Spinal cord (tissue), 10 donors: ENCODE measurements at places on chromosomes 3 and 15.

DNA sequence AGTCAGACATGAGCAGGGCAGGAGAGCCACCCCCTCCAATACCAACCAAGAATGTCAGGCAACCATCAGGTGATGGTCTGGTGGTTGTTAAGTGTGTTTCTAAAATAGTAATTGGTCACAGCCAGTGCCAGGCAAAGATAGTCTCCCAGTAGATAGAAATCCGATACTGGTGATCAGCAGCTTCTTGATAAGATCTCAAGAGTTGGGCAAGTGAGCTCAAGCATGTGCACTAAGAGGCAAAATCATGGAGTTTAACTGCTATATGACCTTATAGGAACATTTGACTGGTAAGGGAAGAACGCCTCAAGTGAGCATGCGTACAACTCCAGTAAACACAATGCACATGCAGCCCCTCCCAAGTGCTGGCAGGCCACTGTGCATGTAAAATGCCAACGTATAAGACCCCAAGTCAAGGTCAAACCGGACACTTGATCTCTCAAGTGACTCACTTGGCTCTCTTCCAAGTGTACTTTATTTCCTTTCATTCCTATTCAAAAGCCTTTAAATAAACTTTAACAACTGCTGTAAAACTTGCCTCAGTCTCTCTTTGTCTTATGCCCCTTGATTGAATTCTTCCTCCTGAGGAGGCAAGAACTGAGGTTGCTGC lies 36.0 kb upstream of the CBLB start:
- DNase-seq: no peak

GRCh38 chr3:102038477-102039142 lies 189.3 kb downstream of the NFKBIZ start:
- DNase-seq: no peak

DNA sequence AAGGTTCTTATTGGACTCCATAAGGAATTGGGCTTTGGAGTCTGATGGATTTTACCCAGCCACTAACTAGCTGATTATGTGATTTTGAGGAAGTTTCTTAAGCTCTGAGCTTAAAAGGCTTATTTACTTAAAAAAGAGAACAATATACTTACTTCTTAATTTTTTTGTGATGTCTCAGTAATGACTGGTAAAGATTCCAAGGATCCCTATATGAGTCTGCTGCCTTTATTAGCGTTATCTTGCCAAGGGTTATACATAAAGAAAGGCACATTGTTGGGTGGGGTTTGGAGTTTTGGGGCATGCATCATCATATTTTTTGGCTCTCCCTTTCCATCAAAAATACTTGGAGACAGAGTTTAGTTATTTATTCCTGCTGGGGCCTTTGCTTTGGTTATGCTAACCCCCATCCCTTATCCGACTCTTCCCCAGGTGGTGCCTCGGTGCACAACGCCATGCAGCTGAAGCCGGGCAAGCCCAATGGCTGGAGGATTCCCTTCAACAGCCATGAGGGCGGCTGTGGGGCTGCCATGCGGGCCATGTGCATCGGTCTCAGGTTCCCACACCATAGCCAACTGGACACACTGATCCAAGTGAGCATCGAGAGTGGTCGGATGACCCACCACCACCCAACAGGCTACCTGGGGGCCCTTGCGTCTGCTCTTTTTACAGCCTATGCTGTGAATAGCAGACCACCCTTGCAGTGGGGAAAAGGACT lies 6.7 kb downstream of the ADPRH start:
- DNase-seq: no peak

DNA sequence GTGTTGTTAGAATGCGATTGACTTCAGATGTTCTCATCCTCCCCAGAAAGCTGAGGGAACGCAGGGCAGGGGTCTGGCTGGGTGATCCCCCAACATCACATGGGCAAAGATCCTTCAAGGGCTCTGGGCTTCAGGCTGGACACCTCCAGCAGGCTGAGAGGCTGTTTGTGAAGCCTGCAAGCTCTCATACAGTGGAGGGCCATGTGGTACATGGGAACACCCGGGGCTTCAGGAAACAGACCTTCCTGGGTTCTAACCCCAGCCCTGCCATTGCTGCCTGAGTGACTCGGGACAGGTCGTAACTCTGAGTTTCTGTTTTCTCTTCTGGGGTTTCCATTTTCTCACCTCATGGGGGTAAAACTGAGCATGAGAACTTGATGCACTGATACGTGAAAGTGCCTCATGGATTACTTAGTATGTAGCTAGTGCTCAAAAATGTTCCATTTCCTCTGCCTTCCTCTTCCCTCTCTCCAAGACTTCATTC lies 81.2 kb downstream of the TLE3 start:
- no peak for DNase-seq

GRCh38 chr3:101861212-101861788 lies 12.0 kb downstream of the NFKBIZ start:
- no peak for DNase-seq

DNA sequence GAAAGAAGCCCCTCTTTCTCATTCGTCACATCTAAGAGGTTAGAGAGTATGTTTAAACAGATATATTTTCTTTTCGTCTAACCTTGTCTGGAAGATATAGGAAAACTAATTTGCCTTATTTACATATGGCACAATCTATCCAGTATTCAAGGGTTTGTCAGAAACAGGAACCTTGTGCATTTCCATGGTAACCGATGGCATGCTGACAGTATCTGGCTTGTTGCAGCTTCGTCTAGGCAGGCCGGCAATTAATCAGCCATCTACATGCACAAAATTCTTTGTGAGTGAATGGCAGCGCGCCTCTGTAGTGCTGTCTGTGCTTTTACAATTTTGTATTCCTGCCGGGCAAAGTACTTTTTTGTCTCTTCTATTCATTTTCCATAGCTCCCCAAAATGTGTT lies 294.0 kb upstream of the SOX2 start:
- DNase-seq: peak; percentile 58

DNA sequence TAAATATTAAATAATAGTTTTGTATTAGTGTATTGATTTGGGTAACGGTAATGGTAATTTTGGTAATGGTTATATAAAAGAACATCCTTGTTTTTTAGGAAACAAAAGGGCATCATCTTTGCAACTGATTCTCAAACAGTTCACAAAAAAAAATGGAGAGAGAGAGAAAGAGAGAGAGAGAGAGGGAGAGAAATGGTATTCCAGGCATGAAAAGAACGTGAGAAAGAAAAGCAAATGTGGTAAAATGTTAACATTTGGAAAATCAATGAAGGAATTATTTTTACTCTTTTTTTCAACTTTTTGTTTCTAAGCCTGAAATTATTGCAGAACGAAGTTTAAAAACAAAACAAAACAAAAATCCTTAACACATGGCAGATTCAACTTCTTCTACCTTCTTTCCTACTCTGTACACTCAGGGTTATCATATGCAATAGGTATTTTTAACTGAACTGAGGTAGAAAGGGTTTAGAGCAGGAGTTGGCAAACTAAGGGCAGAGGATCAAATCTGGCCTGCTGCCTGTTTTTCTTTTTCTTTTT lies 2.2 kb upstream of the GLB1 start:
- no peak for DNase-seq

- DNase-seq: no peak
These were observed 22.4 kb downstream of the PTH1R start for GRCh38 chr3:46900007-46900292.

DNA sequence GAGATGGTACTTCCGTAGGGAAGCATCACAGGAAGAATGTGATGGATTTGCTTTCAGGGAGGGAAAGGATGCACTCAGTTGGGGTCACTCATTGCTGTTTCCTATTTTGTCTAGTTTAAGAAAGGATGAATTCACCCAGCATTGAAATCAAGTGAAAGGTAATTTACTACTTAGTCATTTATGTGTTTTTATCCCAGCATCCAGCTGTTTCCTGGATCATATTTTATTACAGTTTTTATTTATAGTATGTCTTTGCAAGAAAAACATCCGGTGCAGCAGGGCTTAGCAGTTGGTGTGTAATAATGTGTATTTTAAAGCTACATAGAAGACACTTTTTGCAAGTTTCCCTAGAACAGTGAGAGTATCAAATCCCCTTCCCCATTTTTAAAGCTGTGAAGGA lies 37.4 kb upstream of the GOLGA8B start:
- DNase-seq: no peak

DNA sequence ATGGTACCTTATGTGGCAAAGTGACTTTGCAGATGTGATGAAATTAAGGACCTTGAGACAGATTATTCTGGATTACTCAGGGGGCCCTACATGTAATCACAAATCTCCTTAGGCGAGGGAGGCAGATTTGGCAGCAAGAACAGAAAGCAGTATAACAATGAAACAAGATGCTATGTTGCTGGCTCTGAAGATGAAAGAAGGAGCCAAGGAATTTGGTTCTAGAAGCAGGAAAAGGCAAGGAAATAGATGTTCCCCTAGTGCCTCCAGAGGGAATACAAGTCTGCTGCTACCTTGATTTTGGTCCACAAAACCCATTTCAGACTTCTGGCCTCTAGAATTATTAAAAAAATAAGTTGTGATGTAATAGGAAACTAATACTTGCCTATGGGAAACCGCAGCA lies 64.5 kb downstream of the PIK3R4 start:
- no peak for DNase-seq

- DNase-seq: no peak
These were observed 130.6 kb upstream of the CMC1 start for GRCh38 chr3:28110869-28111268.

GRCh38 chr3:157493627-157494550 lies 9.3 kb downstream of the VEPH1 start:
- DNase-seq: no peak

- DNase-seq: no peak
These were observed 230.0 kb upstream of the ST8SIA2 start for GRCh38 chr15:92163641-92164040.

GRCh38 chr15:97861529-97862260 lies 98.8 kb upstream of the ARRDC4 start:
- DNase-seq: no peak

DNA sequence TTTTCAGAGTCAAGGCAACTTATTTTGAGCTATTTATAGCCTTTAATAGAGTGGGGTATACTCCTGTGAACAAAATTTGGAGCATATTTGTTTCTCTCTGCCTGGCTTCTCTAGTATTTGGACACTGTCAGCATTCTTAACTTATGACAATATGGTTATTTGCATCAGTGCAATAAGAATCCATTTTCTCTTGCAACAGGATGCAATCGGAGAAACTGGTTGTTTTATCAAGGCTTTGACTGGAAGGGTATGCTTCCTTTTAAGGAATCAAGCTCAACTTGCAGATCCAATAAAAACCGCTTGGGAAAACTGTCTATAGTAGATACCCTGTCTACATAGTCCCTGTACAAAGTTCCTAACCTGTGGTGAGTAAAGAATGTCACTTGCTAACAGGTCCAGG lies 106.7 kb downstream of the DPH6 start:
- no peak for DNase-seq

- DNase-seq: no peak
These were observed 127.8 kb downstream of the CHDH start for GRCh38 chr3:53718462-53718861.

DNA sequence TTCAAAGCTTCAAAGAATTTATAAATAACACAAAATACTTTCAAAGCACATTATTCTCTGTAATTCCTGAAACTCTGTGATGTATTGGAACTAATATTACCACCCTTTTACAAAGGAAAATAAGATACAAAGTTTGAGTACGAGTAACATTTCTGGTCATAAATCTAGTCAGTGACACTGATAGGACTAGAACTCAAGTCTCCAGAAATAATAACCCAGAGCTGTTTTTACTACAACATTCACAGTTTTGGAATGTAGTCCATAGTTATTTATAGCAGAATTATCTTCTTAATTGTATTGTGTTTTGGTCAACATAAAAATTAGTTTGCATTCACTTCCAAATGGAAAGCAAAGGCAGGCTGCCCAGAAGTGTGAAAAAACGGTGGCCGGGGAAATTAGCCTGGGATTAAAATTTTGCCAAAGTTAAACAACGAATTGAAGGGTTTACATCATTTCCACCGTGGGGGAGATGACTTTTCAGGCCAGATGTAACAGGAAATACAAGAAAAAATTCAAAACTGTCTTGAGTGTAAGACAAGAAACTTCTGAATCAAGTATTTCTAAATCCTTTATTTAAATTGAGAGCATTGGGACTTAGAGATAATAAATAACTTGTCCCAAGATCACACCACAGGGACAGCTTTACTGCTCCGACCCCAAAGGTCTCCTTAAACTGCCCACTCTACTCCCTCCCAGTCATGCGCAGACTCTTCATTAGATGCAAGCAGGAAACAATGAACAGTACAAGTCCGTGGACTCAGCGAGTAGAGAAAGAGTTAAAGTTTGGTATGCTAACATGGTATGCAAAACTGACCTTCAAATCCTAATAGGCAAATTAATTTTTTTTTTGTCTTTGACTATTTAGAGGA lies 74.3 kb upstream of the VGLL4 start:
- no peak for DNase-seq

DNA sequence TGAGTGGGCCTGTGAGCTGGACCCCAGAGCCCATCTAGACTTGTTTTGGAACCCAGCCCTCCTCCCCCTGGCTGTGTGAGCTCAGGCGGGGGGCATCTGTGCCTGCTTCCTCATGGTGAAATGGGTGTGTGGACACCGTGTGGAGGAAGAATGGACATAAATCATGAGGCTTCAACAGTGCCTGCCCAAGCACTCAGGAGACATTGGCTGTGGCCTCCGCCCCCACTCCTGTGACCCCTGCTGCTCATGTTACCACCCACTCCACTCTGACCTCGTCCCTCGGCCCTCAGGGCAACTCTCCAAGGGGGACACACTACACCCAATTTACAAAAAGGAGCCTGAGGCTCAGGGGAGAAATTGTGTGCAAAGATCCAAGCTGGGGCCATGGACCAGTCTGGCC lies 16.6 kb downstream of the TPRA1 start:
- DNase-seq: no peak

GRCh38 chr3:81485444-81485865 lies 276.0 kb downstream of the GBE1 start:
- DNase-seq: no peak

- DNase-seq: no peak
These were observed 19.4 kb downstream of the DHX36 start for GRCh38 chr3:154304936-154305335.

- DNase-seq: no peak
These were observed 128.3 kb downstream of the LIPC start for GRCh38 chr15:58559904-58560588.

- DNase-seq: no peak
These were observed 2.5 kb downstream of the PDZRN3 start for GRCh38 chr3:73622091-73622805.

DNA sequence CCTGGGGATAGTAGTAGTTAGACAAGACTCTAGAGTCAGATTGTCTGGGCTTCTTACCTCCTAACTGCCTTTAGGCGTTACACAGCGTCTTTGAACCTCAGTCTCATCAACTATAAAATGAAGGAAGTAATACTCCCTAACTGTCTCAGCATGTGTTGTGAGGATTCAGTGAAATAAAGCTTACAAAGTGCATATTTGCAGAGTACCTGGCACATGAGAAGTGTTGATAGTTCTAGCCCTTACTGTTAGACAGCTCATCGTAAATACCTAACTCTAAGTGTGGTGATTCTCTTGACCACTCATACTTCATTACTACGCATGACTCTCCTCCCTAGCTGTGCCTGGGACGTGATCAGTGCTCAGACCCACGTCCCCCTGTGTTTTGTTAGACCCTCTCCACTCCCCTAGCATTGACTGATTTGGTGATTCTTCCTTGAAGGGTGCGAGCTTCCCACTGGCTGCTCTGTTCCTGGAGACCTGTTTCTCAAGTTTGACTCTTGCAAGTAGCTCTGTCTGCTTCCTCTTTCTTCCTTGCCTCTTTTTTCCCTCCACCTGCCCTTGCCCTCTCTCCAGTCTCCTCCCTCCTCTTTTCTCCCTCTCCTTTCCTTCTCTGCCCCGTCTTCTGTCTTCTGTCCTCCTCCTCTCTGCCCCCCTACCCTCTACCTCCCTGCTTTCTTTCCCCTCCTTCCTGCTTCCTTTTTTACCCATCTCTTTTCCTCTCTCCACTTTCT lies 124.2 kb downstream of the SLC25A26 start:
- no peak for DNase-seq
